ENCODE measurements at places on chromosomes 12 and 14. TPM values are rescaled to one million over a fixed set of nuclear protein-coding genes. Genes with fewer than 3 reads are reported as not detected.

Gene MSRB3
- 28.1 TPM for total RNA-seq

Gene CLEC2A
- total RNA-seq, result not detected

Gene KRT6C
- not detected for total RNA-seq

Gene ACAD10
- 11.3 TPM for total RNA-seq

Gene LTBP2
- 7.7 TPM for total RNA-seq

Gene NFATC4
- total RNA-seq, result 0.28 TPM

Gene GZMB
- total RNA-seq, result not detected

Gene EIF2S3B
- total RNA-seq, result 0.66 TPM
